ENCODE measurements at places on chromosomes 6 and 20. TPM values are rescaled to one million over a fixed set of nuclear protein-coding genes. Genes with fewer than 3 reads are reported as not detected.

DNA sequence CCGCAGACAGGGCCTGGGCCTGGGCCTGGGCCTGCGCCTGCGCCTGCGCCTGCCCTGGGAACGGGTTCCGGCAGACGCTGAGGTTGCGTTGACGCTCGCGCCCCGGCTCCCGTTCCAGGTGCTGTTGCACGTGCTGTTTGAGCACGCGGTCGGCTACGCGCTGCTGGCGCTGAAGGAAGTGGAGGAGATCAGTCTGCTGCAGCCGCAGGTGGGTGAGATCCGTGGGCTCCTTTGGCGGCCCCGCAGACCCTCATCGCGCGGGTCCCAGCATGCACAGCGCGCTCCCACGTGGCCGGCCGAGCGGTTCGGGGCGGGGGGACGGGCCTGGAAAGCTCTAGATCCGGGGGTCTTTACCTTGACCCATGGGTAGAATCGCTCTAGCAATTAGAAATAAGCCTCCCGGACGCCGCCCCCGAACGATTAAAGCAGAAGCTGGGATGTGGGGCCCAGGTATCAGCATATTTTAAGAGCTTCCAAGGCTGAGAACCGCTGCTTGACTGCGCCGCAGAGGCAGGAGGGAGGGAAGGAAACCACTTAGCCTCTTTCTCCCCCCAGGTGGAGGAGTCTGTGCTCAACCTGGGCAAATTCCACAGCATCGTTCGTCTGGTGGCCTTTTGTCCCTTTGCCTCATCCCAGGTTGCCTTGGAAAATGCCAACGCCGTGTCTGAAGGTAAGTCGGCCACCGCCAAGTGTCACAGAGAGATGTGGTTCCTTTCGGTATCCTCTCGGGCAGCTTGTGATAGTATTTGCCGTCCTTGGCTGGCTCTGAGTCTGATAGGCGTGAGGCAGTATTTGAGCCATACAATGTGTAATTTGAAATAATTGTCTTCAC is 508 bp downstream of the NOP56 start:
- no peak for DNase-seq

DNA sequence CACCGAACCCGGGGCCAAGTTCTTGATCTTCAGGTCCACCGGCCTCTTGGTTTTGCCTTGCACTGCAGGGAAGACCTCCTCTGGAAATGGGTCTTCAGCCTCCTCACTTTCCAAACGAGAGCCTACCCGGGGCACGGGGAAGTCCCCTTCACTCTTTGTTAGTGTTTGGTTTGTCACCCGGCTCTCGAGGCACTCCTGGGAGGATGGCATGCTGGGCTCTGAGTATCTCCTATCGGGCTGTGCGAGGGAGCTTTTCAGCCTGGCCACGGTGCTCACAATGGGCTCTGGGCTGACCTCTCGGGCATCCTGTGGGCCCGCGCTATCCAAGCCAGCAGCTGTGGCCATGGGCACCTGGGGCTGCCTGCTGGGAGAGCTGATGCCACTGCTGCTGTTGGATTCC is 8.1 kb downstream of the TAGAP start:
- DNase-seq = no peak

SSTR4 gene
- not detected for polyA plus RNA-seq

DNA sequence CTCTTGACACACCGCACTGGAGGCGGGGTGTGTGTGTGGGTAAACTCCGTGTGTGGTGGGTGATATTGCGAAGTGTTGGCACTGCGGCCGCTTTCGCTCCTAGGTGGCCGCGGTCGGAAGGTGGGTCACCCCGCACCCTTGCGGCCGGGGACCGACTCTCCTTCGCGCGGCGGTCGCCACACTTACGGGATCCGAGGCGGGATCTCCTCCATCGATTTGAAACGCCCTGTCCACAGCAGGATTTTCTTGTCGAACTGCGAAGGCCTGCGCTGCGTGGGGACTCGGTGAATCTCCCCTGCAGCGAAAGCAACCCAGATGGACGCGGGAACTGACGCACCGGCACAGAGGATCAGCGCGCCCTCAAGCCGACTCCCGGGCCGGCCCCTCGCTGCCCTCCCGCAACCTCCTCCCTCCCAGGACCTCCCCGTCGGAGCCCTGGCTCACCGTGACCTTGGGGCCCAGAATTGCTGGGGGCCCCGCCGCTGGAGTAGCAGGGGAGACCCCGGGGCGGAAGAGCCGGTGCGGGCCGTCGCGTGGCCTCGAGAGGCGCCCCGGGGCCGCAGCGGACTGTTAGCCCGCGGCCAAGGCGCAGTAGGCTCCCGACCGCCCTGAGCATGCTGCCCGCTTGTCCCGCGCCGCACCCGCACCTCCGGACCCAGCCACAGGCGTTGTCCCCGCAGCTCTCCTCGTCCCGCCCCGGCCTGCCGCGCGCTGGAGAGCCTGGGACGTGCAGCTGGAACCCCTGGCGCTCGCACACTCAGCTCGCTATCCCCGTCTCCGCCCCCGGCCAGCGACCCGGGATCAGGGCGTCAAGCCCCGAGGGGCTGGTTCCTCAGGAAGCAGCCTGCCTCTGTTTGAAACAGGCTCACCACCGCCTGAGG is at the start of gene FAM162B:
TSS of gene FAM162B (minus strand) at position 759 of the 881 bp plus-strand sequence. CDS start at position 616, 143 bp downstream.
- DNase-seq = no peak

- DNase-seq = no peak
Observed at GRCh38 chr6:71012866-71013469, 56.1 kb upstream of the B3GAT2 start.

GRCh38 chr6:32108727-32109113 is 418 bp downstream of the TNXB start:
- DNase-seq = no peak

DNA sequence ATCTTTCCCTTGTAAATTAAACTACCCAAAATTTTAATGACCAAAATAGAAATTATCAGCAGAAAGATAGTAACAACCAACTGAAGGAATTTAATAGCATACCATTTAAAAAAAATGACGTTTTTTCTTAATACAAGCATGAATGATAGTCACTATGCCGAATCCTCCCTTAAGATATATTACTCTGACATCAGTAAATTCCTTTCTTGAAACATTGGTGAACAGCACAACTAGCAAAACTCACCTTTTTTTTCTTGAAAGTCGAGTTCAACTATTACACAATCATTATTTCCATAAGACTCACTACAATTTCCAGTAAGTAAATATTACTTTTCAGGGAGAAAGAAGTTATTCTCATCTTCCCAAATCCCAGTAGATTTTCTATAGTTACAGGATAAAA is 433.2 kb downstream of the GRIK2 start:
- no peak for DNase-seq

- DNase-seq = no peak
Observed at GRCh38 chr6:15107644-15108382, 138.1 kb upstream of the JARID2 start.

GRCh38 chr20:51497542-51498467 is 44.7 kb downstream of the NFATC2 start:
- DNase-seq = no peak

- peak; percentile 50 for DNase-seq
Observed at GRCh38 chr6:9503111-9503761, 911.6 kb downstream of the TFAP2A start.

RBM24 gene
- 9.1 TPM for polyA plus RNA-seq

DNA sequence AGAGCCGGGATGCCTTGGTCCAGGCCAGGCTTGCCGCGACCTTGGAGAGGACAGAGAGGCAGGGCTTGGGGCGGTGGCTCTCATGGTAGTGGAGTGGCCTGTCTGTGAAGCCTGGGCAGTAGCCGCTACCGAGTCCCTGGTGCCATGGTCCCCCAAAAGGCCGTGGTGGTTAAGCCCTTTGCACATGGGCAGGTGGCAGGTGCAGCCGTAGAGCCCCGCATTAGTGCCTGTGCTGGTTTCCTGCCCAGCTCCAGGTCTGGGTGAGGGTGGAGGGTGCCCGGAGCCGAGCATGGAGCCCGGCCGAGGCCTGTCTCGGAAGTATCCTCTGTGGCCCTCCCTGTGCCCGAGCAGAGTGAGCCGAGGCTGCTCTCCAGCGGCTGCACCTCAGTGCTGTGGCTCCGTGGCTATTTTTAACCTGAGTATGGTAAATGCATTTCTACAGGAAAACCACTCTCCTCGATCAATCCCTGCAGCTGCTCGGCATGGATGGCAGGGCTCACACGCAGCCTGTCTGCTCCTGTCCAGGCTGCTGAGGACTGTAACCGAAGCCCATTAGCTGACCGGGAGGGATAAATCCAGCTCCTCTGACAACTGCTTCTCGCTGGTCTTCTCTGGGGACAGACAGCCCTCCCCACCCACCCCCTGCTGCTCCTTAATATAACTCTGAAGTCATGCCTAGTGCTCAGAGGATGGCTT is 36.3 kb upstream of the GATA5 start:
- DNase-seq = no peak

DNA sequence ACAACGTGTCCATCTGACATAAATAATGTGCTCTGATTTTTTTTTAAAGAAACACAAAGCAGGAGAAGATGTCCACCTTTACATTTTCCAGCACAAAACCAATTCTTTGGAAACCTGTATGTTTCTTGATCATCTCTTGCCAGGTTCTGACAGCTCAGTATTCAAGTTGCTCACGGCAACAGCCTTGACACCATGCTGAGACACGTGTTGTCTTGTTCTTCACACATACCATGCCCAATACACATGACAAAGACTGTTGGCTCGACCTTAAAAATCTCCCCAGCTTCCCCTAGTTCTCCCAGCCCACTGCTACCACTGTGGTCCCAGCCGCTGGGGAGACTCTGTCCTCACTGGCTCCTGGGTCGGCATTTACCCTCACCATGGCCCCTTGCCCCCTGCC is 518.9 kb downstream of the PREX1 start:
- DNase-seq = no peak

DNA sequence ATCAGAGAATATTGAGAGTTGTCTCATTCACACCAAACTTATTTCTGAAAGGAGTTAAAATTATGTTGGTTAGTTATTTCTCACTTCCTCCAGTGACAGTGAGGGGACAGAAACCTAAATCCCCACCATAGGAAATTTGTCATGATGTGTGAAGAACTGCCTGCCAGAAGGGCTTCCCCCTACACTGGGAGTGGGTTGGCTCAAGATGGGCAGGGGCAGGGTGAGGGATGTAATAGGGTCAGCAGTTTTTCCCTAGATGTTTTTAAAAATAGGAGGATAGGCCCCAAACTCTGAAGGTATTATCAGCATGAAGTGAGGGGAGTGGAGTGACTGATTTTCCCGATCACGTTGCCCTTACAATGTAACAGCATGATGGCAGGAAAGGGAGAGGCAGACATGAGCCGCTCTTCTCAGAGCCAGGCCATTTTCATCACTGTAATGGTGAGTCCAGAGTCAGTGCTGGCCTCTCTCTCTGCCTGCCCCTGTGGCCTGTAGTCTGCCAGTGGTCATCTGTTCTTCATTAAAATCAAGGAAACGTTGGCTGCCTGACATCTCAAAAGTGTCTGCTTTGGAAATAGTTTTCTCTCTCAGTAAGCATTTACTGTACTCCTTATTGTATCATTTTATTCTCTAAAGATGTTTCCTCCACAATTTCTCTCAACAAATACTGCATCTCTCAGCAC is 59.8 kb upstream of the SYNJ2 start:
- peak; percentile 6 for DNase-seq

TRIM10 gene
- not detected for polyA plus RNA-seq

EPHA7 gene
- not detected for polyA plus RNA-seq

NOX3 gene
- not detected for polyA plus RNA-seq

DNA sequence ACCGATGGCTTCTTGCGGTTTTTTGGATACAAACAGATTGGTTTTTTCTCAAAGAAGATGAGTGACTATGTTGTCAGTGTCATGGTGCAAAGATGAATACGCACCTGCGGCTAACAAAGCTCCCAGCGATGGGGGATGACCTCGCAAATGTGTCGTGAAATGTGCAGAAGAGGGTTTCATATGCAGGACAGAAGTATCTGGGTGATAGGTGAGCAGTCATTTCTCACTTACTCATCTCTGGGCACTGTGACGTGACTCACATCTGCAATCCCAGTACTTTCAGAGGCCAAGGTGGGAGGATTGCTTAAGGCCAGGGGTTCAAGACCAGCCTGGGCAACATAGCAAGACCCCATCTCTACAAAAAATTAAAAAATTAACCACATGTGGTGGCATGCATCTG is 216.3 kb downstream of the ERMARD start:
- no peak for DNase-seq

- no peak for DNase-seq
Observed at GRCh38 chr6:4790158-4790899, 14.1 kb downstream of the CDYL start.

DNA sequence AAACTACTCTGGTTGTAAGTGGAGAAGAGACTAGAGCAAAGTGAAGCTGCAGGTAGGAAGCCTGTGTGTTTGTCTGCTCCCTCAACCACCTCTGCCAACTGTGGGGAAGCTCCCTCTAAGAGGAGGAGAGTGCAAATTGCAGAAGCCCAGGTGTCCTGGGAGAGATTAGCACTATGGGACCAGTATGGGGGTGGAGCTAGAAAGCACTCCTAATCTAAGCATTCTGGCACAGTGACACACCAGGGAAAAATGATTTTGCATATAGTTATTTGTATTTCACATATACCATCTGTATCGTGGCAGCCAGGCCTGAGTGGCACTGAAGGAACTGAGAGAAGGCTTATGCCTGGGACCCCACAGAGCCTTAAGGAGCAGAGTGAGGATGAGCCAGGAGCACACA is 12.8 kb downstream of the GSTA1 start:
- DNase-seq = no peak

- no peak for DNase-seq
Observed at GRCh38 chr20:40451552-40451951, 237.5 kb downstream of the MAFB start.

DNA sequence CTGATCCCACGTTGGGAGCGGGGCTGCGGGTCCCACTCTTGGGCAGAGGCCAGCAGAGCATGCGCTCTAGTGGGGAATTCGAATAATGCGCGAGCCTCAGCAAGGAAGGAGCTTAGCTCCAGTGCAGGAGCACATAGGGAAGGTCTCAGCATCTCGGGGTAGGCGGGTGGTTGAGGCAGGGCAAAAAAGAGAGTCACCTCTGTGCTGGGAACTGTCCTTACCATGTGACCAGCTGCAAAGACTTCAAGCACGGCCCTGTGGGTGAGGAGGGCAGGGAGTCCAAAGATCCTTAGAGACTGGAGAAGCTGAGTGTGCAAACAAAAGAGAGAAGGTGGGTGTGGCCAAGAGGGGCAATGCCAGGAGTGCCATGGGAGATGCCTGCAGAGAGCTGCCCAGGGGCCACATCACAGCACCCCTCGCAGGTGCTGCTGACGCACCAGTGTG is 79.2 kb upstream of the CD93 start:
- DNase-seq = no peak

DNA sequence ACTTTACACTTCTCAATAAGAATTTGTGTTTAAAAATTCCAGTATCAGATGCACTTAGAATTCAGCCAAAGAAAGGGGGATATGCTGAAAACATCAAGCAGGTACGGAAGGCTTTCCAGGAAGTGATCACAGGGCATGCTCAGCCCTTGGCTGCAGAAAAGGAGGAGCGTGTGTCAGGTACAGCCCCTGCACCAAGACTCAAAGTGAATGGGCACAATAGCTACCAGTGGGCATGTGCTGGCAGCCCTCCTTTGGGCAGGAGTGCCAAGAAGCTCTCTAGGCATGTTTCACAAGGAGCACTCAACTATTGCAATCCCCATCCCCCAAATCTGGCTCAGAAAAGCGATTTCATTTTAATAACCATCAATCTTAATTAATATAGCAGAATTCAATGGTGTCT is 298.8 kb downstream of the GMDS start:
- no peak for DNase-seq

Data from AG04450 (cell line).